NB4 (cell line): ENCODE measurements at places on chromosomes 1 and 21.

DNA sequence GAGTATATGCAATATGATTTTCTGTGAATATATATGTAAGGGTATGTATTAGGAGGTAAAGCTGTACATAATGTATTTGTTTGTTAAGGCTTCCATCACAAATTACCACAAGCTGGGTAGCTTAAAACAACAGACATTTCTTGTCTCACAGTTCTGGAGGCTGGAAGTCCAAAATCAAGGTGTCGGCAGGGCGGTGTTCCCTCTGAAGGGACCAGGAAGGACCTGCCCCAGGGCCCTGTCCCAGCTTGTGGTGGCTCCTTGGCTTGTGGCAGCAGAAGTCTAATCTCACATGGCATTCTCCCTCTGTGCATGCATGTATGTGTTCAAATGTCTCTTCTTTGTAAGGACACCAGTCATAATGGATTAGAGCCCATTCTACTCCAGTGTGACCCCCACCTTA lies 17.1 kb downstream of the TRIM67 start:
- DNase-seq = no peak

GRCh38 chr1:199287206-199287605 lies 648.4 kb downstream of the PTPRC start:
- DNase-seq = no peak

DNA sequence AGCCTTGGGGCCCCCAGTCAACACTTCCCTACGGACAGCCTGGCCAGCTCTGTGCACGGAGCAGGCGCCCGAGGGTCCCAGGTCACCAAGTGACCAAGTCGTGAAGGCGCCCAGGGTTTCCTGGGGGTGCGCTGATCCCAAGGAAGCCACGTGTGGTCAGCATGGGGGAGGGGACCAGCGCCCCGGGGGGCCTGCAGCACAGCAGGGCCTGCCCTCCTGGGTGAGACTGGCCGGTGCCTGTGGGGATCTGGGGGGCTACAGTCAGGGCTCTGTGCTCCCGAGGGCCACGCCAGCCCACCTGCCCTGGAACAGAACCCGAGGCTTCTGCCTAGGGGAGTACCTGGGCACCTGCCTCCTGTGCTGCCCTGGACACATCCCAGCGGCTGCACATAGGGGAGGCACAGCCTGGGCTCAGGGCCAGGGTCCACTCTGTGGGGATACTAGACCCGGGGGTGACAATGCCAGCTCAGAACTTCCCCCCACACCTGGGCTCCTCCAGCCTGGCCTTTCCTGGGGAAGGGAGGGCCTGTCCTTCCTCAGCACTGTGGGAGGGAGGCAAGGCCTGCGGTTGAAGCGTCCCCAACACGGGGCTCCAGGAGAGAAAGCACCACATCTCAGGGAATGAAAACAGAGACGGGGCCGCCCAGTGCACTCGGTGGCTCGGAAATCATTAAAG lies 6.2 kb upstream of the POFUT2 start:
- no peak for DNase-seq

DNA sequence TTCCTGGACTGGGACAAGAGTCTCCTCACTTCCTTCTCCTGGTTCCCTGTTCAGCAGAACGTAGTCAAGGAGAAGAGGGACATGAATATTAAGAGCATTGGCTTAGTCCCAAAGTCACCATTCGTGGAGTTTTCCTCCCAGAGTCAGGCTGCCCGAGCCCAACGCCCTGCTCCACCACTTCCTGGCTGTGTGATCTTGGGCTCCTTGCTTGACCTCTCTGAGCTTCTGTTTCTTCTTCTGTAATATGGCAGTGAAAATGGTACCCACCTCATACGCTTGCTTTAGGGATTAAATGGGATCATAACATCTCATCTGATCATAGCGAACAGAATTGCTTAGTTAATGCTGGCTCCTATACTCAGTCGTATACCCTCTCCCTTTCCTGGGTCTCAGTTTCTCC lies 12.0 kb upstream of the CASZ1 start:
- DNase-seq = no peak

DNA sequence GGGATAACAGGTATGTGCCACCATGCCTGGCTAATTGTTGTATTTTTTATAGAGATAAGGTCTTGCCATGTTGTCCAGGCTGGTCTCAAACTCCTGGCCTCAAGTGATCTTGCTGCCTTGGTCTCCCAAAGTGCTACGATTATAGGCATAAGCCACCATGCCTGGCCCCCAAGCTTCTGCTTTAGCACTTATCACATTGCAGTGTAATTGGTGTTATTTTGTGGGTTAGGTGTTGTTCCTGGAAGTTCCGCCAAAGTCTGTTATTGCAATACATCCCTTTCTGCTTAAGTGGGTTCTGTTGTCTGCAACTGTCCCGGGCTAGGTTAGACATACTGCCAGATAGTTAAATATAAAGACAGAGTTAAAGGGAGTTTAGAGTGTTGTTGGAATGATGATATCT lies 3.4 kb downstream of the ZCCHC17 start:
- no peak for DNase-seq

- DNase-seq = peak; percentile 39
Observed at GRCh38 chr1:152182944-152183361, 23.9 kb upstream of the RPTN start.

- no peak for DNase-seq
Observed at GRCh38 chr1:8706995-8707396, 110.4 kb downstream of the RERE start.
